Stimulated activated CD4-positive, alpha-beta T cell treated with anti-CD3 and anti-CD28 coated beads, Interleukin-15, amount 100 ng/mL, for 1 hour (primary cell): ENCODE measurements at places on chromosomes 12 and 14.

DNA sequence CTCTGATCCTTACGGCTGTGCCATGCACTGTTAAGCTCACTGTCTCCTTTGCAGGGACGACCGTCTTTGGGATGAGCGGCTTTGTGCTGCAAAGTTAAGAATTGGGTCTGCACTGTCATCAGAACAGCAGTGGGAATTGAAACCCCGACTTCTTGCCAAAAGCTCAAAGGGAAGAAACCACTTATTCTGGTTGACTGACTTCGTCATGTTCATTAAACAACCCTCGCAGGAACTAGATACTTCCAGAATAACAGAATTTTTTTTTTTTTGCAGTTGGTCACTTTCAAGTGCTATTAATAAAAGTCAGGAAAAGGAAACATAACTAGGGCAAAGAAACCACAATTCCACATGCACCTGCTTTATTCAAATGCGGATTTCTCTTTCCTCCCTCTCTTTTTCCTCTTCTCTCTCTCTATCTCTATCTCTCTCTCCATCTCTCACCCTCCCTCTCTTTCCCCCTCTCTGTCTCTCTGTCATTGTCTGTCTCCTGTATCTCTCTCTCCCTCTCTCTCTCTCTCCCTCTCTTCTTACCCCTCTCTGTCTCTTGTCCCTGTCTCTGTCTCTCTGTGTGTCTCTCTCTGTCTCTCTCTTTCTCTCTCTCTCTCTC, 12.3 kb upstream of the GLT1D1 start:
- DNase-seq: no peak

DNA sequence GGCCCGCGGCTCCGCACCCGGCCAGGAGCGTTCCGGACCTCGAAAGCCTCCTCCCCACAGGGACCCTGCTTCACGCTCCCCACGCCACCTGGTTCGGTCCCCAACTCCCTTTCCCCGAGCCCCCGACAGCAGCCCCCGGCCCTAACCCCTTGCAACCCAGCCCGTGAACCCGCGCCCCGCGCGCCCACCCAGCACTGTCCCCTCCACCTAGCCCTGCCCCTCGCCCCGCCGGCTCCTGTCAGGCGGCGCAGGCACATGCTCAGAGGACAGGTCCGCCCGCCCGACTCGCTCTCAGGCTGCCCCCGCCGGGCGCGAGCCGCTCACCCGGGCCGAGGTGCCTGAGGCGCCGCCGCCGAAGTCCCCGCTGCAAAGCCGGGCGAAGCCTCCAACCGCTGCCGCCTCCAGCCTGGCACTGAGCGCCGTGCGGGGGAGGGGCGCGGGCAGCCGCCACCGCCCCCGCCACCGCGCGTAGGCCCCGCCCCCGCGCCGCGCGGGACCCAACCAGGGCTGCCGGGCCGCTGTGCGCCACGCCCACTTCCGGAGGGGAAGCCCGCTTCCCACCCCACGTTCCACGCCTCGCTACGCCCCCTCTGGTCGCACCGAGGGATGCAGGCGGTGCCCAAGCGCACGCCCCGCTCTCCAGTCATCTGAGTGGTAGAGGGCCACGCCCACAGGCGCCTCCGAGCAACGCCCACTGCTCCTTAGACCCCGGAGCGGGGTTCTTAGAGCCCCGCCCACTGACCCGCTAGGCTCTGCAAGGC, at the start of gene CORO1C:
Gene CORO1C, minus strand, starts transcription at position 414 of the 761 bp plus-strand sequence. CDS start 30,200 bp downstream, outside the sequence.
- DNase-seq: peak; percentile 90

DNA sequence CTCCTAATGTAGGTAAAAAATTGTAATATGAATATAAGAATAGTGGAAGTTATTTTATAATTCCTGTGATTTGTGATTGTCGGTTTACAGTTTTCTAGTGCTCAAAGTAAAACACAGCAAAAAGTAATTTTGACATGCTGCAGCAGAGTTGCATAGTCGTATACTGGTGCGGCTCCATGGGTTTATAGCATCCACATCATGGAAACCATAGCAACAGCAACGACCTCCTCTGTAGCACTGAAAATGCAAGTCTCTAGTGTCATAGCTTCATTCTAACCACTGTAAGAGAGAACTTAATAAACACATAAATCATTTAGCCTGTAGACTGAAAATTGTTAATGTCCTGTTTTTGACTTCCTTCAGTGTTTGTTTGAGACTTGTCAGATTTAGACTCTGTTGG, 574.3 kb downstream of the KCNH5 start:
- no peak for DNase-seq

- no peak for DNase-seq
Observed at GRCh38 chr14:28365510-28365909, 401.1 kb upstream of the FOXG1 start.

DNA sequence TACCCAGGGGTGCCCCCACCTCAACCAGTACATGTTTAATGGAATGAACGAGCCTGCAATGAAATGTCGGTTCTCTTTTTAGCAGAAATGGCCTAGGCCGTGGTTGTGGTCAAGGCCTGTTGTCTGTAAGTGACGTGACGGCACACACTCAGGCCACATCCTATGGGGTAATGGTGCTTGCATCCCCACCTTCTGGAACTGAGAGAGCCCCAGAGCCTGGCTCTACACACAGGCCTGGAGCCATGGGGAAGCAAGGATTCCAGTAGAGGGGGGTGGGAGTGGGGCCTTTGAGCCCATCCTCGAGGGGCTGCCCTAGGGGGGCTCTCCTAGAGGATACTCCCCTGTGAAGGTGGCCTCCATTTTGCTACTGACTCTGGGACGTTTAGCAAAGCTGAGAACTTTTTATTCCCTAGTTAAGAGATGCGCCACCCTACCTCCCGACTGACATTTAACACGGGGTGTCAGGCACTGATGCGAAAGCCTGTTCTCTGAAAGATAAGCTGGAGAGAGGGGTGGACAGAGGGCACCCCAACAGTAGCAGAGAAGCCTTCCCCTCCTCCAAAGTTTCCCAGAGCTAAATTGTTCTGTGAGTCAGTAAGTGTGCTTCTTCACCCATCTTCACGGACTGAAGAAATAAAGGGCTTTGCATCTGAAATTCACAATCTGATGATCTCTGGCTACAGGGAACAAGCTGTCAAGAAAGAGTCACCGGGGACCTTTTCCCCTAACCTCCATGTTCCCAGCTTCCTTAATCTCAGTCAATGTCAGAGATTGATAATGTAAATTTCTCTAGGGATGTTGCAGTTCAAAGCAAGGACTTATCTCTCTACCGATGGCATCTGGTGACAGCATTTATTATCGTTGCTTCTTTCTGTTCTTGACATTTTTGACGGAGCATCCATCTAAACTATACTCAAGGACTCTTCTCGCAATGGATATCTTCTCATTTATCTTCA, 6.8 kb downstream of the RIN3 start:
- DNase-seq: no peak

DNA sequence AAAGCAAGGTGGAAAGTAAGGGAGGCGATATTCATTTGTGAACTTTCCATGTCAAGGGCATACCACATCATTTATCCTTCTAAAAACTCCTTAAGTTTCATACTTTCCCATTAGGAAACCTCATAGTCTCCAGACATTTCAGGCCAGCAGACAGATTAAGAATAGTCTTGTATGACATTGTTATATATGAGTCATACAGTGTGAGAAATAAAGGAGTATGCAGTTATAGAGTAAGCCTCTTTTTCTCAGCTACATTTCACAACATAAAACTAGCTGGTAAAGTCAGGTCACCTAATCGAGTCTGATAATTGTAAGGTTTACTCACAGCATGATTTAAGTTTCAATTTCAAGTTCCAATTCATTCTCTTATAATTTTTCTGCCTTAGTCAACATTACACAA, 164.3 kb downstream of the GRIP1 start:
- no peak for DNase-seq

DNA sequence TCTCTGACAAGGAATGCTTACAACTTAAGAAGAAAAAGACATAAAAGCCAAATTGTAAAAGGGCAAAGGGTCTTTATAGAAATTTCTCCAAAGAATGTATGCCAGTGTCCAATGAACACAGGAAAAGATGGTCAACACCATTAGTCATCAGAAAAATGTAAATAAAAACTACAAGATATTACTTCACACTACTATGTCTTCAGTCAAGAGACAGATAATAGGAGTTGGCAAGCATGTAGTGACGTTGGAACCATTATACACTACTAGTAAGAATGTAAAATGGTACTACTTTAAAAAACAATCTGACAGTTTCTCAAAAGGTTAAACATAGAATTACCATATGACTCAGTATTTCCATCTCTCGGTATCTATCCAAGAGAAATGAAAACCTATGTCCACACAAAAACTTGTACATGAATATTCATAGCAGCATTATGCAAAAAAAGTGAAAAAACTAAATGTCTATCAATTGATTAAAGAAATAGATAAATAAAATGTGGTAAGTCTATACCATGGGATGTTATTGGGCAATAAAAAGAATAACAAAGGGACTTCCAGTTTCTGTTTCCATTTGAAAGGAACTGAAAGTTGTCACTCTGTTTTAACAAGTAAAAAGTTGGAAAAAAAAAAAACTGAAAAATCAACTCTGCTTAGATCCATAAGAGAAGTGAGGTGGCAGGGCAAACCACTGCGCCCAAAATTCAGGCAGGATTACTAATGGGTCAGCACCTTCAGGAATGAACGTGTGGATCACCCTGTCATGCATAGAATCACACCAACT, 69.8 kb downstream of the ALG10B start:
- DNase-seq: no peak

GRCh38 chr12:123232472-123232806, 502 bp downstream of the MPHOSPH9 start:
- no peak for DNase-seq

DNA sequence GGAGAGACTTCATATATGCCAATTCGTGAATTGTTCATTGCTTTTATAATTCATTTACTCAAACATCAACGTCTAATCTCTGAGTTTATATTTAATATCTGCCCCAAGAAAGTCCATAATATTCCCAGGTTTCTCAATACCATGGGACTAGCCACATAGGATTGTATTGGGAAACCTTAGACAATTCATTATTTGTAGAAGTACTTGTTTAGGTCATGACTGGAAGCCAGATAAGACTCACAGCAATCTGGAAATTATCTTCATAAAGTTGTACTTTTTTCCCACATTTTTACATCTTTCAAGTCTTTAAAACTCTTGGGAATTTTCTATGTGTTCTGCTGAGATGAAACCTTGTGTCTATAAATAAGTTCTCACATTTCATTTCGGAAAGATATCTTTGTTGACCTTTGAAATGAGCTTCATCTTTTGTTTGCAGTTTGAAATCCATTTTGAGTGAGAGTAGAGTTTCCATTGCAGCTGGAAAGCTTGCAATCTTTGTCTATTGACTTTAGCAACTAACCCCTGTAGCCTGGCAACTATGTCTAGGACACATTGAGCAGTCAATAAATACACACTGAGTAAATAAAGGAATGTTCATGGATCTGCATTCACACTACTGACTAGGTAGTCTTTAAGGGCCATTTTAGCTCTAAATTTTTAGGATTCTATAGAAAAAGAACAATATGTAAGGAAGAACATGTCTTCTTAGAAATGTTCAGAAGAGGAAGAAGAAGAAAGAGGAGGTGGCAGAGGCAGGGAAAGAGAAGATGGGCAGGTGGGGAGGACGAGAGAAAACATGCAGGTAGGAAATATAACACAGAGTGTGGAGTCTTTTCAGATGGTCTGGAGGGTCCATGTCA, 154.4 kb downstream of the LRIG3 start:
- no peak for DNase-seq

DNA sequence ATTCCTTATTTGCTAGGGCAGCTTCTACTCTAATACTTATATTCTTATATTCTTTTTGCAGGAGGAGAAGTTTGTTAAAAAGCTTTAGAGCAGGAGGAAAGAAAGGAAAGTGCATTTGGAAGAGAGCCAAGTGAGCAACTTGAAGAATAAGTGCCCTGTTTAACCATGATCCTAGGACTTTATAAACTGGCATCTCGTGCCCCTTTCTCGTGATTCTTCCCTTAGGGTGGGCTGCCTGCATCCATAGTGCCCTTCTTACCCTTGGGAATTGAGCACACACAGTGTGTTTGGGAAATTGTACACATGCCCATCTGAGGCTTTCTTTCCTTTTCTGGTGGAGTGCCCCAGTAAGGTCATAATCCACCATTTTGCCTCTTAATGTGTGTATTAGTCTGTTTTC, 141.9 kb downstream of the NUBPL start:
- DNase-seq: no peak

DNA sequence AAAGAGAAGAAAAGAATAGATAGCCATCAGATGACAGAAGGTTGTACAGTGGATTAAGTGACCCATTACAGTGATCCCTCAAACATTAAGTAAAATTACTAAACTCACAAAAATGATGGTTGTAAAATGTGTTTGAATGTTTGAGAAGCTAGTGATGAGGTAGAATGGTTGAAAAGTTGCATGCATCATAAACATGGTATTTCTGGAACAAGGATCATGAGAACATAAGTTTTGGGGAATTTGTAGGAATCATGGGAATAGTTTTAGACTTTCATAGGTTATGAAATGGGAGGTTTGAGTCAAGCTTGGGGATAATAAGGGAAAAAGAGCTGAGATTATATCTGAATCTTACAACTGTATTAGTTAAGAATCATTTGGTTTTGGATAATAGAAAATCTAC, 34.1 kb upstream of the NEDD1 start:
- DNase-seq: no peak

DNA sequence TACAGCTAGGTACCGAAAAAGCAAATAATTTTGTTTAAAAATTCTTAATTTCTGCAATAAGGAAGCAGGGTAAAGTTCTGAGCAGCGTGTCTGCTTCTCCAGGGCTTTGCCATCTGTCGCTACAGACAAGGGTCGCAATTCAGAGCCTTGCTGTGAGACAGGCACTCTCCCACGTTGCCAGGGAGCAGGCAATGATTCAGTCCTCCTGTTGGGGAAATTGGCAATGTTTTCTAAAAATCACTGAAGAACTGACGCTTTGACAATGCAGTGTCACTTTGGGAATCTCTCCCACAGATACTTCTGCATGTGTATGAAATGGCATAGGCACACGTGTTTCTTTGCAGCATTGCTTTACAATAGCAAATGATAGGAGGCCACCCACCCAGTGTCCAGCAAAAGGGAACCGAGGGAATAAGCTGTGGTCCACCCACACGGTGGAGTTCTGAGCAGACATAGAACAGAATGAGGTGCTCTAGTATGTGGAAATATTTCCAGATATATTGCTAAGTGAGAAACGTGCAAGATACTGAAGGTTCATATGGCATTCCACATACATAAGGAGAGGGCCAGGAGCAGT, 16.0 kb upstream of the HIP1R start:
- DNase-seq: no peak

- no peak for DNase-seq
Observed at GRCh38 chr14:28589792-28590191, 176.8 kb upstream of the FOXG1 start.

DNA sequence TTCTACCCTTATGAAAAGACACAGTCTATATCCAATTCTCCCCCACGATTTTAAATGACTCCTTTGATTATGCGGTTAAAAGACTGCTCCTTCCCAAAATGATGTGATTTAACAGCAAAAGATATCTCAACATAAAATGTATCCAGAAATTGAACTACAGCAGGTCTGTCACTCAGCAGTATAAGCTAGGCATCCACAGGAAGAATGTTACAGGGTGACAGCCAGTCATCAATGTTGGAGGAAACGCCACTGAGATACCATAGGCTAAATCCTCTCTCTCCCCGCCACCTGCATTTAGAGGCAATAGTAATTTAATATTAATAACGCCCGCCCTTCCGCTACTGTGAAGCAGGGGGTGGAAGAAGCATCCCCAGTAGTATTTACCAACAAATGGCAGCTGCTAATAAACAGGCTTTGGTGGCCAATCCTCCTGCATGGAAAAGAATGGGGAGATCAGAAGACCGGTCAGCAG, 613 bp downstream of the RECQL start:
- DNase-seq: no peak

- DNase-seq: no peak
Observed at GRCh38 chr14:105486163-105486973, at the start of gene CRIP1. Gene CRIP1, plus strand, starts transcription at chr14:105486886. Its CDS starts 374 bp downstream, at chr14:105487260.
